ENCODE measurements at places on chromosomes 3 and 15. TPM values are rescaled to one million over a fixed set of nuclear protein-coding genes. Genes with fewer than 3 reads are reported as not detected.

Gene SI
- not detected for polyA plus RNA-seq

DNA sequence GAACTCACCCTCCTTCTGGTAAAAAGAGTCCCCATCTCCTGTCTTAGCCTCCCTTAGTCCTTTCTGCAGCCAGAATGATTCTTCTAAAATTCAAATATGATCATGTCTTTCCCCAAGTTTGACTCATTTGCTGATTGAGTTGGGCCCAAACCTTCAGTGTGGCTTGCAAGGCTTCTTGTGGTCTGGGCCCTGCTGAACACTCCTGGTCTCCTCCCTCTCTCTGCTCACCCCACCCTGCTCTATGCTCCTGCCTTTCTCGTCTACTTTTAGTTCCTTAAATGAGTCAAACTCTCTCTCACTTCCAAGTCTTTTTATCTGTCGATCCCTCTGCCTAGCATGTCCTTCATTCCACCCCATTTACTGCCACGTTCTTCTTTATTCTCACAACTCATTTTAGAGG, 72.6 kb downstream of the CCR1 start:
- no peaks in the 10 kb centered on the region for H3K27me3 ChIP-seq
- no peak overlapping the region for H3K27ac ChIP-seq
- no peaks in the 10 kb centered on the region for H3K36me3 ChIP-seq
- no peaks in the 10 kb centered on the region for H3K4me1 ChIP-seq
- no peak for DNase-seq
- no peak overlapping the region for H3K4me3 ChIP-seq

DNA sequence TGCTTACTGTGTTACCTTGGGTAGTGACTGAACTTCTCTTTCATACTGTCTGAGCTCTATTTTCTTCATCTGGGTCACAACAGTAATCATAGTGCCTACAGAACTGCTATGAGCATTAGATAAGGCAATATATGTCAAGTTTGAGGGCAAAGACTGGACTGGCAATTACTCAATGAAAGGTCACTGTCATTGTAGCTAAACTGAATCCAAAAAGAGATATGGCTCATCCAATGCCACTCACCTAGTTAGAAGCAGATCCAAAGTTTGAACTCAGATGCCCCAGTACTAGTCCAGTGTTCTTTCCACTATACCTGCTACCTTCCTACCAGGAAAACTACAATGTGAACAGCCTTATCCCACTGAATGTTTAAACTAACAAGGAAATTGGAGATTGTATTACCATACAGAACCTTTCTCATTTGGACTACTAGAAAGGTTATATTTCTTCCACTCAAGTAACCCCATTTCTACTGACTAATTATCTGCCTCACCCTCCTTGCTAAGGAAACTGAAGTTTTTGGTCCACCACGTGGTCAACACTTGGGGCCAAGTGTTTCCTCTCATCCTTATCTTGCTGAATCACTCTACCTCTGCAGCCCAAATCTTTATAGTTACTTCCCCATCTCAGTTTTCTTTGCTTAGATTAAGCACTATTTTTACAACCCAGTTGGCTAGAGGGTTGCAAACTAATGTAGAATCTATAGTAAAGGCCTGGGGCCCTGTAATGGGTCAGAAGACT, 202.3 kb upstream of the LPP start:
- H3K36me3 ChIP-seq: no peaks in the 10 kb centered on the region
- no peaks in the 10 kb centered on the region for H3K27me3 ChIP-seq
- H3K4me3 ChIP-seq: no peak overlapping the region
- H3K4me1 ChIP-seq: peaks cover 9% of the 10 kb centered on the region

- no peaks in the 10 kb centered on the region for H3K27me3 ChIP-seq
- no peak for DNase-seq
- H3K27ac ChIP-seq: no peak overlapping the region
- no peak overlapping the region for H3K4me3 ChIP-seq
These were observed 165.2 kb upstream of the MYRIP start for GRCh38 chr3:39644176-39644575.

GRCh38 chr3:96931119-96931862, 116.9 kb downstream of the EPHA6 start:
- no peaks in the 10 kb centered on the region for H3K4me1 ChIP-seq
- no peak for DNase-seq
- H3K27ac ChIP-seq: no peak overlapping the region
- no peaks in the 10 kb centered on the region for H3K36me3 ChIP-seq
- no peaks in the 10 kb centered on the region for H3K27me3 ChIP-seq

GRCh38 chr3:50351323-50351697, 648 bp downstream of the CYB561D2 start:
- peak overlapping the region; percentile 73 for H3K4me3 ChIP-seq
- peak overlapping the region; percentile 92 for H3K27ac ChIP-seq
- peaks cover 87% of the 10 kb centered on the region for H3K4me1 ChIP-seq
- H3K27me3 ChIP-seq: no peaks in the 10 kb centered on the region
- H3K36me3 ChIP-seq: peaks cover 54% of the 10 kb centered on the region

DNA sequence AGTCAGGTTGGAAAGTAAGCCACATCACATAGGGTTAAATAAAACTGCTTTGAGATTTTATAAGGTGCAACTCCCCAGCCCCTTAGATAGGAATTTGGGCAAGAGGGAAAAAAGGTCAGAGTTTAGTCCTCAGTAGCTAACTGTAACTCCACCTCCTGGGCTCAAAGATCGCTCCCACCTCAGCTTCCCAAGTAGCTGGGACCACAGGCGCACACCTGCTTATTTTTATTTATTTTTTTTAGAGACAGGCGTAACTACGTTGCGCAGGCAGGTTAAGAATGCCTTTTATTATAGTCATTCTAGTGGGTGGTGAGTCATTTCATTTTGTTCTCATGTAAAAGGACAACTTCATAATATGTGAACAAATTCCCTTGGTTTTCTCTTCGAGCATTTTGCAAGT, 14.7 kb downstream of the TM2D3 start:
- peaks cover 22% of the 10 kb centered on the region for H3K4me1 ChIP-seq
- no peak overlapping the region for H3K27ac ChIP-seq
- H3K36me3 ChIP-seq: peaks cover 7% of the 10 kb centered on the region
- no peaks in the 10 kb centered on the region for H3K27me3 ChIP-seq
- no peak for DNase-seq

Gene UNC13C
- not detected for polyA plus RNA-seq

- no peak overlapping the region for H3K4me3 ChIP-seq
- H3K27ac ChIP-seq: no peak overlapping the region
- H3K4me1 ChIP-seq: no peaks in the 10 kb centered on the region
- no peaks in the 10 kb centered on the region for H3K36me3 ChIP-seq
These were observed 486.8 kb upstream of the ALCAM start for GRCh38 chr3:104879919-104880318.

Gene CNTN3
- polyA plus RNA-seq: 1.5 TPM

Gene COL8A1
- 0.31 TPM for polyA plus RNA-seq

DNA sequence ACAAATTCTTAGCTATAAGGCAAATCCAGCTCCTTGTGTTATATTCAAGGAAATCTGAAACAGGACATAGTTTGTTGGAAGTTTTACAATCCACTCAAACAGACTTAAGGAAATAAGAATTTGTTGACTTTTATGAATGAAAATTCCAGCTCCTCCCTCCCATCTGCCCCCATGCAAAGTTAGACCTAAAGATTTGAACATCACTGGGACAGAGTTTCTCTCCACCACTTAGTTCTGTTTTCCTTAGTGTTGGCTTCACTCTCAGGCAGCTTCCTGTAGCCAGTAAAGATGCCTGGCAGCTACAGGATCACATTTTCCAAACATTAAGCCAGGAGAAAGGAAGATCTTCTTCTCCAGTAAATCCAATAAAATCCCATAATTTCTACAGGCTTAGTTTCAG, 265.0 kb downstream of the TAFA4 start:
- H3K4me3 ChIP-seq: no peak overlapping the region
- peak; percentile 12 for DNase-seq
- H3K27ac ChIP-seq: no peak overlapping the region
- H3K27me3 ChIP-seq: no peaks in the 10 kb centered on the region
- H3K4me1 ChIP-seq: no peaks in the 10 kb centered on the region
- H3K36me3 ChIP-seq: no peaks in the 10 kb centered on the region

- no peak overlapping the region for H3K27ac ChIP-seq
- peaks cover 53% of the 10 kb centered on the region for H3K36me3 ChIP-seq
- H3K27me3 ChIP-seq: no peaks in the 10 kb centered on the region
- DNase-seq: no peak
These were observed 69.2 kb downstream of the RASA2 start for GRCh38 chr3:141556034-141556433.

DNA sequence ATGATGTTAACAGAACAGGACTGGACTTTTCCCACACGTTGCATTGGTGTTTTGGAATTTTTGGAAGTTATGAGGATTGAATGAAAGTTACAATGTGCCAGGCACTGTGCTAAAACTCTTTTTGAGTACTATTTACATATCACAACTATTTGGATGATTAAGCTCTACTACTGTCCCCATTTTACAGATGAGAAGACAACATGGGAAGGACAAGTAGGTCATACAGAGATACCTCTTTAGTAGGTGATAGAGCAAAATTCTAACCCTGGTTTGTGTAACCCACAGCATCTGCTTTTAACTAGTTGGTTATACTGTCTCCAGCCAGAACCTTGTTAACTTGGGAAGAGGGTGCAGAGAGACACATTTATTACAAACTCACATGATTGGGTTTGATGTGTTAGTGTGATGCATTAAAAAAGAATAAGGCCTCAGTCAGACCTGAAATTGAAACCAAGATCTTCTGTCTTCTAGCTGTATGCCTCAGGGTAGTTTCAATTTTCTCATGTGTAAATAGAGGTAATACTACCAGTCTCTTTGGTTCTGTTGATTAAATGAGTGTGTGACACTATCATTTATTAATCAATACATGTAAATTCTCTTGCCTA, 1.4 kb downstream of the NDUFB4 start:
- peak overlapping the region; percentile 66 for H3K4me3 ChIP-seq
- no peaks in the 10 kb centered on the region for H3K27me3 ChIP-seq
- no peak for DNase-seq
- peaks cover 22% of the 10 kb centered on the region for H3K4me1 ChIP-seq
- peaks cover 35% of the 10 kb centered on the region for H3K36me3 ChIP-seq

DNA sequence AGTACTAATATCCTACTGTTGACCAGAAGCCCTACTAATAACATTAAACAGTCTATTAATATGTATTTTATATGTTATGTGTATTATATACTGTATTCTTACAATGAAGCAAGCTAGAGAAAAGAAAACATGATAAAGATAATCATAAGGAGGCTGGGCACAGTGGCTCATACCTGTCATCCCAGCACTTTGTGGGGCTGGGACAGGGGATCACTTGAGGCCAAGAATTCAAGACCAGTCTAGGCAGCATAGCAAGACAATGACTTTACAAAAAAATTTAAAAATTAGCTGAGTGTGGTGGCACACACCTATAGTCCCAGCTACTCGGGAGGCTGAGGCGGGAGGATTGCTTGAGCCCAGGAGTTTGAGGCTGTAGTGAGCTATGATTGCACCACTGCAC, 8.9 kb upstream of the HERC1 start:
- no peak overlapping the region for H3K4me3 ChIP-seq
- no peaks in the 10 kb centered on the region for H3K36me3 ChIP-seq
- peaks cover 11% of the 10 kb centered on the region for H3K4me1 ChIP-seq
- no peaks in the 10 kb centered on the region for H3K27me3 ChIP-seq

- H3K36me3 ChIP-seq: no peaks in the 10 kb centered on the region
- H3K27ac ChIP-seq: no peak overlapping the region
- peaks cover 59% of the 10 kb centered on the region for H3K27me3 ChIP-seq
These were observed 118.5 kb downstream of the TLE3 start for GRCh38 chr15:69979262-69979661.
